ELR (cell line): ENCODE measurements at places on chromosomes 1 and 21.
A peak's percentile ranks its signal among the peaks of the same experiment; 100 is the strongest.

- no peak for DNase-seq
These were observed 6.8 kb downstream of the CYP4X1 start for GRCh38 chr1:47030170-47030805.

DNA sequence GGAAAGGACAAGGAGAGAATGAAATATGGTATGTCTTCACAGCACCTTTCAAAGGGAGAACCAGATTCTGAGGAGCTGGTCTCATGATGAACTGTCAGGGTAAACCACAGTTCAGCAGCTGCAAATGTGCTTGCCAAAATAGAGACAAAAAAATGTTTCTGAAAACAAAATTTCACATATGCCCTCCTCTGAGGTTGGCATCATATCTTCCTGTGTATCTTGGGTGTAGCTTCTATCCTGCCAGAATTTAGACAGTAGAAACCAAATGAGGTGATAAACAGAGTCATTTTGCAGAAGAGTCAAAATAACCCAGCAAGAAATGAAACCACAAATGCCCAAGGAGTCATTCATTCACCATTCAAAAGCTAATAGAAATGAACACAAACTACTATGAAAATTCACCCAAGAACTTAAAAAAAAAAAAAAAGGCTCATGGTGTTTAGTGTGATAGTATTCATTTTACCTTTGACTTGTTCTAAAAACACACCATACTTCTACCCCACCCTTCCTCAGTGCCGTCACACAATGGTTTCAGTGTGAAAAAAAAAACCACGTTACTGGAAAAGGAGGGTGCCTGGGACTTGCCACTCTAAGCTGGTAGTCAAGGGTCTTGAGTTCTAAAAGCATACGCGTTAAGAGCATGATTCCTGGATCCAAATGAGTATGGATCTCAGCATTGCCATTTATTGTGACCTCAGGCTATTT is 18.5 kb downstream of the SELL start:
- no peak for DNase-seq

- no peak for DNase-seq
These were observed 529.9 kb upstream of the BEND5 start for GRCh38 chr1:49306507-49307070.

DNA sequence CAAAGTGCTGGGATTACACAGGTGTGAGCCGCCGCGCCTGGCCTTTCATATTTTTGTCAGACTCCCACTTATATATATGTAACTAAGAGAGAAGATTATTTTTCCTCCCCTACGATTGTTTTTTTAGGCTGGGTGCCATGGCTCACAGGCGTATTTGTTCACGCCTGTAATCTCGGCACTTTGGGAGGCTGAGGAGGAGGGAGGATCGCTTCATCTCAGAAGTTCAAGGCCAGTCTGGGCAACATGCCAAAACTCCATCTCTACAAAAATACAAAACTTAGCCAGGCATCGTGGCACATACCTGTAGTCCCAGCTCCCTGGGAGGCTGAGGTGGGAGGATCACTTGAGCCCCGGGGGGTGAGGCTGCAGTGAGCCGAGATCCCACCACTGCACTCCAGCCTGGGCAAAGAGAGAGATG is 23.9 kb upstream of the ITLN2 start:
- no peak for DNase-seq

- DNase-seq: no peak
These were observed 323.0 kb downstream of the PLPP3 start for GRCh38 chr1:56256153-56257000.

DNA sequence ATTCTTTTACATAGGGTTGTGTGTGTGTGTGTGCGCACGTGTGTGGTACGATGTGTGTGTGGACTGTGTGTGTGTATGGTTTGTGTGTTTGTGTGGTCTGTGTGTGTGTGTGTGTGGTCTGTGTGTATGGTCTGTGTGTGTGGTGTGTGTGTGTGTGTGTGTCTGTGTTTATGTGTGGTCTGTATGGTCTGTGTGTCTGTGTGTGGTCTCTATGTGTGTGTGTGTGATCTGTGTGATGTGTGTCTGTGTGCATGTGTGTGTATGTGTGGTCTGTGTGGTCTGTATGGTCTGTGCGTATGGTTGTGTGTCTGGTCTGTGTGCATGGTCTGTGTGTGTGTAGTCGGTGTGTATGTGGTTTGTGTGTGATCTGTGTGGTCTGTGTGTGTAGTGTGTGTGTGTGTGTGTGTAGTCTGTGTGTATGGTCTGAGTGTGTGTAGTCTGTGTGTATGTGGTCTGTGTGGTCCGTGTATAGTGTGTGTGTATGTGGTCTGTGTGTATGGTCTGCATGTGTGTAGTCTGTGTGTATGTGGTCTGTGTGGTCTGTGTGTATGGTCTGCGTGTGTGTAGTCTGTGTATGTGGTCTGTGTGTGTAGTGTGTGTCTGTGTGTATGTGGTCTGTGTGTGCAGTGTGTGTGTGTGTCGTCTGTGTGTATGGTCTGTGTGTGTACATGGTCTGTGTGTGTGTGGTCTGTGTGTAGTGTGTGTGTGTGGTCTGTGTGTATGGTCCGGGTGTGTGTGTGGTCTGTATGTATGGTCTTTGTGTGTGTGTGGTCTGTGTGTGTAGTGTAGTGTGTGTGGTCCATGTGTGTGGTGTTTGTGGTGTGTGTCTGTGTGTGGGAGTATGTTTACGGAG is 46.8 kb downstream of the RHOU start:
- DNase-seq: no peak

DNA sequence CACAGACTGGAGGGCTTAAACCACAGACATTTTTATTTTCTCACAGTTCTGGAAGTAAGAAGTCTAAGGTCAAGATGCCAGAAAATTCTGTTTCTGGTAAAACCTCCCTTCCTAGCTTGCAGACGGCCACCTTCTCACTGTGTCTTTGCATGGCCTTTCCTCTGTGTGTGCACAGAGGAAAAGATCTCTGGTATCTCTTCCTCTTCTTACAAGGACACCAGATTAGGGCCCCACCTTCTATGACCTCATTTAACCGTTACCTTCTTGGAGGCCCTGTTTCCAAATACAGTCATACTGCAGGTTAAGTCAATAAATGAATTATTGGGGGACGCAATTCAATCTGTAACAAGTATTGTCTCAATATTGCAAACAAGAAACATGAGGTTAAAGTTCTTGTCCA is 63.0 kb upstream of the PRDX6 start:
- no peak for DNase-seq

DNA sequence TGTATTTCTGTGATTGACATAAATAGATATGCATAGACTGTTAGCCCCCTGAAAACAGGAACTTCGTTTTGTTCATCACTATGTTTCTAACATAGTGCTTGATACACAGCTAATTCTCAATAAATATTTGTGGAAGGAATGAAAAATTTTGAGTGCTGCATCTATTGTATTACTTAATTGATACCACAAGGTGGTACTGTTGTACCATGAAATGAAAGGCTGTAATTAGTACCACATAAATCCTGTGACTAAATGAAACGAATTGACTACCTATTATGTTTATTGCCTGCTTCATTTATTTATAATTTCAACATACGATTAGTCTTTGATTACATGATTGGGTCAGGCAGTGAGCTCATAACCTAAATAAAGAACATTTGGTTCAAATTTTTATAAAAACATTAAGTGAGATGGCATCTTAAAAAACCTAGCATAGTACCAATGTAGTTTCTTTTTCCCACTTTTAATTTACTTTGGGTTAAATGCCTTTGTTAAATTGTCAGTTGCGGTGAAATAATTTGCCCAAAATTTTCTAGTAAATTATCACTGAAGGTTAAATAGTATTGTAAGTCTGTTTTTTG is 15.0 kb upstream of the TGFB2 start:
- DNase-seq: peak; percentile 58

- DNase-seq: no peak
These were observed 19.5 kb downstream of the OLFM3 start for GRCh38 chr1:101977266-101977665.

GRCh38 chr1:18187054-18187453 is 79.5 kb downstream of the IGSF21 start:
- DNase-seq: no peak

GRCh38 chr1:87334351-87335174 is 5.9 kb downstream of the LMO4 start:
- peak; percentile 49 for DNase-seq

DNA sequence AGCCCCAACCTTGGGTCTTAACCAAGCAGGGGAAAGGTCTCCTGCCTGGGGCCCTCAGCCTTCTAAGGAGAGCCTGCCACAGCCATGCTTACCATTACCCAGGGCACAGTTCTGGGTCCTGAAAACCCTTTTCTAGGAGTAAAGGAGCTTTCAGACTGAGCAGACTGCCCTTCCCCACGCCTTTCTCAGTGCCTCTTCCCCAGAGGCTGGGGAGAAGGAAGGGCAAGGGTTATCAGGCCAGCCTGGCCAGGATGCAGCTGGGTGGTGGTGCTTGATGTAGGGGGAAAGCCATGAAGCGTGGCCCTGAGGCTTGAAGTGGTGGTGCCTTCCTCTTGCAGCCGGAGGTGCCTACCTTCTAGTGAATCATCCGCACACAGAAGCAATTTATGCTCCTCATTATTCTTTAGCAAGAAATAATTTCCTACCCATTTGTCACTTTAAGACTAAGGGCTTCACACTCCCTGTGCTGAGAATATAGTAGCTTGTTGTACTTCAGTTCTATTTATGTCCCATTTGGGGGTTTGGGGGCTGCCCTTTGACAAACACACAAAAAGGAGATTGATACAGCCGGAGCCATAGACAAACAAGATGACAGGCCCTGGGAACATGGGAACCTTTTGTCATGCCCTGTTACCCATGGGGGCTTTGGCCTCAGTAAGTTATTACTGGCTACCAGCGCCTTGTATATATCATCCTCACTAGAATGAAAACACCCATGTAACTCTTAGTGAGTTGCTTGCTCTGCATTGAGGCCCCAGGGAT is 40.7 kb downstream of the MAN1C1 start:
- no peak for DNase-seq

DNA sequence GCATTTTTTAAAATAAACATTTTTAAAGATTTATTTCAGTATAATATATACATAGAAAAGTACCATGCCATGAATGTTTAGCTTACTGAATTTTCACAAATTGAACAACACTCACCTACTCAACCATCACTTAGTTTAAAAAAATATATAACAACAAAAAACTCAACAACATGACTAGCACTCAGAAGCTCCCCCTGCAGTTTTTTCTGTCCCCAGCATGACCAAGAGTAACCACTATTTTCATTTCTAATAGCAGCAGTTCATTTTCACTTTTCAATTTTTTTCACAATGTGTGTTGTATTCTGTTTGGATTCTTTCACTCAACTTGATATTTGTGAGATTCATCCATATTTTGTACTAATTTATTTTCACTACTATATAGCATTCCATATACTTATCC is 162.3 kb upstream of the POGK start:
- no peak for DNase-seq

- DNase-seq: no peak
These were observed 122.6 kb upstream of the ZNHIT6 start for GRCh38 chr1:85830837-85831236.

GRCh38 chr1:39016604-39017171 is 9.5 kb upstream of the NDUFS5 start:
- no peak for DNase-seq

GRCh38 chr1:61604684-61605083 is 120.3 kb downstream of the TM2D1 start:
- DNase-seq: no peak

DNA sequence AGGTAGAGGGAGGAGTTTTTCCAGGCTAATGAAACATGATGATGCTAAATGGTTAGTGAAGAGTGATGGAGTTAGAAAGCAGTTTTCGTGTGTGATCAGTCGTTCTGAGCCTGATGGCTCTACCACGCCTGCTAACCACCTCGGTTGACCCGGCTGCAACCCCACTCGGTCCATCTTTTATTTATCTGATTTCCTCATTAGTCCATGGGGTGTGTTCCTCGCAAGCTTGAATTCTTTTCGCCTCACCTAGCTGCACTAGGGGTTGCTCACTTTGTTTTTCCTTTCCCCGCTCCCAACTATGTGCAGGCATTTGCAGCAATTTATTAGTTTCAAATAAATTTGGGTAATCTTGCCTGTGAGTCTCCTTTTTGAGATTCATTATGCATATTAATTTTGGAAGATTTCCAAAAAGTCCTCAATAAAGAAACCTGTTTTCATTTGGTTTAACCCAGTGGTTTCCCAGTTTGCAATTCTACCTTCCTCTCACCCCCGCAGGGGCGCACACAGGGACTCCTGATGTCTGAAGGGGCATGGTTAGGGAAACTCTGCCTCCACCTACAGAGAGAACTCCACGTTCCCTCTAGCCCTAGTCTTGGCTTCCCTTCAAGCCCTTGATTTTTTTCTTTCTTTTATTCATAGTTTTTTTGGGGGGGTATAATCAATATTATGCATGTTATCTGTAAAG is 12.6 kb downstream of the B3GALT5 start:
- no peak for DNase-seq

DNA sequence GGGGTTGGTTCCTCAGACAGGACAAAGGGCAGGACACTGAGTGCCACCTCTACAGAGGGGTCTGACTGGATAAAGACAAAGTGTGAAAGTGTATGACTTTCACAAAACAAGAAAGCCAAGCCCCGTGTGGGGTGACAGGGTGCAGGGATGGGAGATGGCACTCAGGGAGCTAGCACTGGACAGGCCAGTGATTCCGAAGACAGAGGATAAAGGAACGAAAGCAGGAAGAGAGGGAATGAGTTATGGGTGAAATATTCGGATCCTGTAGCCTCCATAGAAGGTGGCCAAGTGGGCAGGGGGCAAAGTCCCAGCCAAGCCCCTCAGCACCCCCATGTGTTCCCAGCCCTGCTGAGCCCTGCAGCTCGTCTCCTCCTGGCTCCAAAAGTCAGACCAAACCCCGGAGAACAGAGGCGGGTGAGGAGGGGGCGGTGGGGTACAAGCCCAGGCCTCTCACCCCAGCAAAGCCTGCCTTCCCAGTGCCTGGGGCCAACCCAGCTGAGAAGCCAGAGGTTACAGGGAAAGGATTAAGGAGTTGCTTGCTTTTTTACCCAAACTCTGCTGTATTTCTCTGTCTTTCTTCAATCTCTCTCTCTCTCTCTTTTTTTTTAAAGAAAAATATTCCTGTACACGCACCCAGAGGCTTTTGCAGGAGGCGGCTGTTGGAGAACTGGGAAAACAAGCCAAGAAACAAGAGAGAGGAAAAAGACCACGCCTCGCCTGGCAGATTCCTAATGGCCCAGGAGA is 14.0 kb upstream of the WASF2 start:
- no peak for DNase-seq

GRCh38 chr1:226410958-226411357 is 3.1 kb upstream of the PARP1 start:
- DNase-seq: no peak

DNA sequence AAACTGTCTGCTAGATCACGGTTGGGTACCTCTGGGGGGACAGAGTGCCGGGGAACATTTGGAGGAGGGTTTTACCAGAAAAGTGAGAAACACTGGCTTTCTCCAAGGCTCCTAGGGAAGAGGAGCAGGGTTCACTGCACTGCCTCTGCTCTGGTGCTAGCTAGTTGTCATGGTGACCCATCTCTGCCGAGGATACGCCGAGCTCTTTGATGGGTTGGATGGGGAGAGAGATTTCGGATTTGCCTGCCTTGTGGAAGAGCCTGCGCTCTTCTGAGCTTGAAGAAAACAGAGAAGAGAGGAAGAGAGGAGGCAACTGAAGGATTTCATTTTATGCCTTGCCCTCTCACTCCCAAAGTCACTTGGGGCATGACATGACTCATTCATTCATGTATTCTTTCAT is 92.1 kb downstream of the NAV1 start:
- DNase-seq: no peak
